ENCODE measurements at places on chromosomes 1 and 21.

DNA sequence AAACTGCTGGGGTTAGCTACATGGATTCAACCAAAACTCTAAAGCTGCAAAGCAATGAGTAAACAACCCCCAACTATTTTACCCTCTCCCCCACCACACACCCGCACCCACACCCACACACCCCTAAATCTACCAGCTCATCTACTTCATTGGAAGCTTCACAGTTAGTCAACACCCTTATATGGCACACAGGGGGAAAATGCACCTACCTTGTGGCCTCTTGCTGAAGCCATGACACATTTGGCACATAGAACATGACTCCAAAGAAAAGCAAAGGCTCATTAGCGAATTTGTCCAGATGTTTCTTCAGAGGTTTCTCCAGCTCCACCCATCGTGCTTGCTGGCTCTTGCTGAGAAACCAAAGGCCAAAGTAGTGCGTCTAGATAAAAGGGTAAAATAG is 99.8 kb downstream of the PTPN14 start:
- no peak for DNase-seq

DNA sequence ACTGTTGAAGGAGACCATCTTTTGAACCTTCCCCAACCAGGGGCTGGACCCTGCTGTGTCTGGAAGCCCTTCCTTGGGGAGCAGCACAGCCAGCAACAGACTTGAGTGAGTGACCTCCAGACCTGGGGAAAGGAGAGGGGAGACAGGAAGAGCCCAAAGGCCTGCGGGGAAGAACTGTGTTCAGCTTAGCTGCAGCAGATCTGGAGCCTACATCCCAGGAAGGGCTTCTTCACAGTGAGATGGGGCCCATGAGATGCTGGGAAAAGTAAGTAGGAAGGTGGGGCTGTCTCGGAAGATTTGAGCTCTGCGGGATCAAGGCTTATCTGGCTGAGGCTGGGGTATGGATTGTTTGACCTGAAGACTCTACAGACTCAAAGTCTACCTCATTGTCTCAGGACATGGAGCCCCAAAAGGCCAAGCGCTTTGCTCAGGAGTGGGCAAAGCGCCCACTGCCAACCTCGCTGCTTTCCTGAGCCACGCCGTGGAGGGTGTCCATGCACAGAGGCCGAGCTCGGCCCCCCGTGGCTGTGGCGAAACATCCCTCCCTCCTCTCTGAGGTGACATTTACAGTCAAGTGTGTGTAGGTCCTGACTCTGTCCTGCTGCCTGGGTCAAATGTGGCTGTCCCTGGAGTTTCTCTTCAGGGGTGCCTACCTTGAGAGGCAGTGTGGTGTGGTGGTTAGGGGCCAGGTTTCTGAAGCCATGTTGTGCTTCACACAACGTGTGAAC is 24.5 kb downstream of the SPOCD1 start:
- peak; percentile 64 for DNase-seq

GRCh38 chr1:68955424-68955823 is 458.5 kb upstream of the DEPDC1 start:
- DNase-seq: no peak

DNA sequence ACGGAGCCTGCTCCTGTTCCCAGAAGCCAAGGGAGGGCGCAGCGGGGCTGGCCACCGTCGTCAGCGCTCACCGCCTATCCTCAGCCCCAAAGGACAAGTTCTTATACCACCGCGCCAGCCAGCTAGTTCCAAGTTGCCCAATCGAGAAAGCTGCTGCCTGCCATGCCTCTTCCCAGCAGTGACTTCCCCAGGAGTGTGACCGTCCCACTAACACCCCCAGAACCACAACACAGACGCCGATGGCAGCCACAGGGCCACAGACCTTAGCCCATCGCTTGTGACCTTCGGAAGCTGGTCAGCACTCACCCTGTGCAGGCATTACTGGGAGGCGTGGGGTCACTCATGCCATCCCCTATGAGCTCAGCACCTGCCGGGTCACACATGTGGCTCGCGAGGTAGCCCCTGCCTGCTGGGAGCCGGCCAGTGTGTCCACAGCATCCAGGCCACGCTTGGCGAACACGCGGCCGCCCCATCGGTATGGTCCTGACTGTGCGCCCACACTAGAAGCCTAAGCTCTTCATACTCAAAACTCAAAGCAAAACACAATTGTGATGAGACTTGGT is 20.1 kb downstream of the NADK start:
- peak; percentile 69 for DNase-seq

DNA sequence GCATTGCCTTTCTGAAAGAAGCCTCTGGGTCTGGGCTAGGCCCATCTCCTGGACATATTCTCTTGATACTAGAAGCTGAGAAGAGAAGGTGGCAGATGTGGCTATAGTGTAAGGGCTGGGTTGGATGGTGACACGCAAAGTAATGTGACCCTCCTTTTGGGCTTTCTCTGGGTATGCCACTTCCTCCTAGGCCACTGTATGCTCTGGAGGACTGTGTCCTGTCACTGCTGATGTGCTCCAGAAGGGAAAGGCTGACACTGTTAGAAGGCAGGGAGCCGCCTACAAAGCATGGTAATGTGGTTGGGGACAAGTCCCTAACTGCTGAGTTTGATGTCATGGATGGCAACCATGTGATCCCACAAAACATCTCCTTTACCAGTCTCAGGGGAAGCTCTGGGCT is 112.1 kb downstream of the BCAR3 start:
- no peak for DNase-seq

GRCh38 chr1:109084563-109085517 is 5.7 kb upstream of the TMEM167B start:
- DNase-seq: no peak

- DNase-seq: no peak
These were observed 190.7 kb upstream of the RUNX1 start for GRCh38 chr21:35239811-35240219.

DNA sequence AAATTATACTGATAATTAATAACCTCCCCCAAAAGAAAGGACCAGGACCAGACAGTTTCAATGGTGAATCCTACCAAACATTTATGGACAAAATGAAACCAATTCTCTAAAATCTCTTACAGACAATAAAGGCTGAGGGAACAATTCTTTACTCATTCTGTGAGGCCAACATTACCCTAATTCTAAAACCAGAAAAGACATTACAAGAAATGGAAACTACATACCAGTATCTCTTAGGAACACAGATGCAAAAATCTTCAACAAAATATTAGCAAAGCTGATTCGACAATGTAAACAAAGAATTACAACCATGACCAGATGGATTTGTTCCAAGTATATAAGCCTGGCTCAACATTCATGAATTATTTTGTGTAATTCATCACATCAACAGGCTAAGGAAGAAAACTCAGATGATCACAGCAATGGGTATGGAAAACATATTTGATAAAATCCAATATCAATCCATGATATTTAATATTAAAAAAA is 8.6 kb downstream of the TMED5 start:
- DNase-seq: no peak

GRCh38 chr1:211478801-211479578 is 13.0 kb downstream of the RD3 start:
- DNase-seq: peak; percentile 74

Data from spleen (tissue), 13 donors.